Esophagus muscularis mucosa (tissue), 4 donors: ENCODE measurements at places on chromosomes 5 and 9. TPM values are rescaled to one million over a fixed set of nuclear protein-coding genes. Genes with fewer than 3 reads are reported as not detected.

- no peak for DNase-seq
These were observed 579.1 kb downstream of the SLCO4C1 start for GRCh38 chr5:101716941-101717340.

CARTPT gene
- total RNA-seq: 7.4 TPM

DNA sequence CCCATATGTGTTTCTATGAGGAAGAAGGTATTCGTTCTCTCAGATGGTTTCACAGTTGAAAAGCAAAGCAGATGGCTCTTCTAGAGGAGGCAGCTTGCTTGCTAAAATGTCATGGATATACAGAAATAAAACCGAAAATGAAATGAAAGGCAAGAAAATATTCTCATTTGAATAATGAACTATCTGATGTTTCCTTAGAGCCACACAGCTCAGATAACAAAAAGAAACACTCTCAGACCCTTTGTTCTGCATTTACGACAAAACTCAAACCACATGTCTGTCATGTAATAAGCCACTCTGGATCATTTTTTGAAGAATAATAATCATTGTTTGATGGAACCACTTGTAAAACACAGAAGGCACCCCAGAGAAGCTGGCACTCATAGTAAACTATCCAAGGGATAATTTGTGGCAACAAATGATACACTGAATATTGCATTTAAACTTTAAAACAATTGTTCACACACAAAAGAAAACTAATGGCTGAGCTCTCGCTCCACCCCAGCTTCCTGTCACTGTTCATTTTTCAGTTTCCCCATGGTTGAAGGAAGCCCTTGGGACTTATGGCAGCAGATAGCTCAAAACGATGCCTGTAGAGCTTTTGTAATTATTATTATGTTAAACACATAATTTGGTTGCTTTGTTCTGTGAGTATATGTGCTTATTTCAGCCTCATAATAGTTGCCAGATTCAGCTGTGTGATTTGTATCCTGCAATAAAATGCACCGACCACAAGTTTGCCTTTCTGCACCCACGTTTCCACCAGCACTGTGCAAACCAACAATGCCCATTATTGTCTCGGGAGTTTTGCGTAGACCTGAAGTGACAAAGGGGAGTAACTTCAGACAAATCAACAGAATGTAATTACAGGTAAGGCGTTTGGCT, 256.0 kb downstream of the TMEM167A start:
- DNase-seq: no peak

DNA sequence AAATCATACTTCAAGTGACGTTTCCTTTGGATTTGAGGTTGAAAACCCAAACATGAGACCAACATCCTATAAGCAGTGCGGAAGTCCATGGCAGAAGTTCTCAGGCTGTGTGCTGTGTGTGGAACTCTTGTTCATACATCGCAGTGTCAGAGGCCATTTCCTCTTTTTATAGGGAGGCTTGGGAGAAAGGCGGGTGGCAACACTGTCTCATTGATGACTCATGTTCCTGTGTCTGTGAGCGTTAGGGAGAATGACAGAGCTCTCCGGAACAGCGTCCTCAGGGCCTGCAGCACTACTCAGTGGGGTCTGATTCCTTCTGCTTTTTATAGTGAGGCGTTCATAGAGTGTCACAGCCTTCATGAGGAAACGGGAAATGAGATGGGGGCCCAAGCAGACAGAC, 98.8 kb upstream of the BASP1 start:
- no peak for DNase-seq

DNA sequence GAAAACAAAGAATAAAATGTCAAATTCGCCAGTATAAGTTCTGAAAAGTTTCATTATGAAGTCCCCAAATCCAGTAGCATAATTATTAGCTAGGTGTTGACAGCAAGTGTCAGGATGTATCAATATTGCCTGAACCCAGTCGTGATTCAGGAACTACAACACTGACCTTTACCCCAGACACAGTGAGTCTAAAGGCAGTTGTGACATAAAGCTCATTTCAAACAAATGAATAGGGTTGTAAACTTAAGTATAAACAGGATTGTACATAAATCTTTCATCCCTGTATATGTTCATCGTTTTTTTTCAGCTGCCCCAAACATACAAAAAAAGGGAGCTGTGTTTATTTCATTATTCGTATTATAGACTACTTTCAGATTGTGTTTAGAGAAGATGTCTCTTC, 385.7 kb downstream of the PLK2 start:
- DNase-seq: no peak

GRPEL2 gene
- 9.1 TPM for total RNA-seq

DNA sequence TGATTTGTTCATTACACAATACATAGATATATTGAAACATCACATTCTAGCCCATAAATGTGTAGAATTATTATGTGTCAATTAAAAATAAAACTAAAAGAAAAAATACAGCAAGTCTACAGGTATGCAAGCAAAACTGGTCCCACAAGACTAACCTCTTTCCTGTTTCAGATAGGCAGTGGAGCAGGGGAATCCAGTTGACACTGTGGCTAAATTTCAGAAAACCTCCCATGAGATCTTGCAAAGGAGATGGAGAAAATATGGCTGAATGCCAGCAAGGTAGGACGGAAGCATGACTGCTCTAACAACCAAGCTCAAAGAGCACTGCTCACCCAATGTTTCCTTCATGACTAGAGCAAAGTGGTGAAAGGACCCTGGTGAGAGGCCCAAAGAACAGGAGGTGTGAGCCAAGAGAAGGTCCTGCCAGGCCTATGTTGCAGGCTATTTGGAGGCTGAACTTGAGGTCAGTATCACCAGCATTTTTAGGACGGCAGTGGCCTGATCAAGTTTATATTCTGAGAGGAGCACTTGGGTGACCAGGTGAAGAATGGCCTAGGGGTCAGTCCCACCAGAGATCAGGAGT, 1.1 kb upstream of the SH3TC2 start:
- DNase-seq: peak; percentile 81

DNA sequence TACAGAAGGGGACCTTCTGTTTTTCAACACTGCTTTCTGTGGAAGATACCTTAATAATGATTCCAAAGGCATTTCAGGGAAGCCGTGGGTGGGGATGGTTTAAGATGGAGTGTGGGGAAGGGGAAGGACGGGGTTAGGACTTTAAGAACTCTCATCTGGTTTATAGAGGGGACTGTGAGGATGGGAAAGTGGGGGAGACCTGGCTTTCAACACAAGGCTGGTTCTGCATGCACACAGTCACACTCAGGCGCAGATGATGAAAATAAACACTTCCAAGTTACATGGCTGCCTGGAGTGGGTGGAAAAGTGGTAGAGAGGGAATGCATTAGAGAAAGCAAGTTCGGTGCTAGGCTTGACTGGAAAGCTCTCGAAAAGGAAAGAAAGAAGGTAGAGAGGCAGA, 4.9 kb downstream of the MSANTD3 start:
- DNase-seq: no peak

ARL10 gene
- total RNA-seq: 8.1 TPM

DND1 gene
- total RNA-seq: not detected

- DNase-seq: no peak
These were observed 15.7 kb downstream of the TTC23L start for GRCh38 chr5:34854459-34855174.

DNA sequence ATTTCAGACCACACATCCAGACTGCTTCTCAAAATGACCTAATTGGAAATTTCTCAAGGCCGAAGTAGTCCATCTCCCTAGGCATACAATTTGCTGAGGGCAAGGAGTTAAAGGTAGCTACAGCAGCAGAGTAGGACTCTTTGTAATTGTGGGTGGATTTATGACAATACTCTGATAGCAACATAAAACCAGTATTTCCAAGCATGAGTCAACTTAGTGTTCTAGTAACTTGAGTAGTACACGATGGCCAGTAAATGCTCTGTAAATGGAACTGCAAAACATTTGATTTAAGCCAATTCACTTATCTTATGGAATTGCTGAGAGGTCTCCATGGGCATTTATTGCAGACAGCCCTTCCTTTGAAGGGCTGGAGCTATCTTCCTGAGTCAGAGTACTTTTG, 352.2 kb downstream of the PLK2 start:
- no peak for DNase-seq

GRCh38 chr5:113692466-113692865, 179.0 kb downstream of the YTHDC2 start:
- DNase-seq: no peak

SMARCA2 gene
- total RNA-seq: 76.7 TPM

DNA sequence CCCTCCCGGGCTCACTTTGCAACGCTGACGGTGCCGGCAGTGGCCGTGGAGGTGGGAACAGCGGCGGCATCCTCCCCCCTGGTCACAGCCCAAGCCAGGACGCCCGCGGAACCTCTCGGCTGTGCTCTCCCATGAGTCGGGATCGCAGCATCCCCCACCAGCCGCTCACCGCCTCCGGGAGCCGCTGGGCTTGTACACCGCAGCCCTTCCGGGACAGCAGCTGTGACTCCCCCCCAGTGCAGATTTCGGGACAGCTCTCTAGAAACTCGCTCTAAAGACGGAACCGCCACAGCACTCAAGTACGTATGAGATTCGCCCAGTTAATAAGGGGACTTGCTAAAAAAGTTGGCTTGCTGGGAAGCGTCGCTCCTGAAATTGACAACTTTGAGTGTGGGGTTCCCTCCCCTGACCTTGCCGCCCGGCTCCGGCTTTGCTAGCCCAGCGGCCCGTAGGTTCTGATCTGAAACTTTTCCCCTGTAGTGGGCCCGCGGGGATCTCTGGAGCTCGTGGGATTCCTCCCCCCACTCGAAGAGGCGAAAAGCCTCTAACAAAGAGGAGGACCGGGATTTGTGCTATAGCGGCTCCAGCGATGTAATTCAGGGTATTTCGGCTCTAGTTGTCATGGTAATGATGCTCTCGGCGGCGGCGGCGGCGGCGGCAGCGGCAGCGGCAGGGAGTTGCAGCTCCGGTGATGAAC, 572 bp downstream of the NR4A3 start:
- peak; percentile 92 for DNase-seq

EMB gene
- 7.2 TPM for total RNA-seq

IL4 gene
- total RNA-seq: not detected

- DNase-seq: no peak
These were observed 183.6 kb downstream of the GADD45G start for GRCh38 chr9:89788434-89788833.

- DNase-seq: no peak
These were observed 20.6 kb downstream of the IFNW1 start for GRCh38 chr9:21121079-21121478.

DNA sequence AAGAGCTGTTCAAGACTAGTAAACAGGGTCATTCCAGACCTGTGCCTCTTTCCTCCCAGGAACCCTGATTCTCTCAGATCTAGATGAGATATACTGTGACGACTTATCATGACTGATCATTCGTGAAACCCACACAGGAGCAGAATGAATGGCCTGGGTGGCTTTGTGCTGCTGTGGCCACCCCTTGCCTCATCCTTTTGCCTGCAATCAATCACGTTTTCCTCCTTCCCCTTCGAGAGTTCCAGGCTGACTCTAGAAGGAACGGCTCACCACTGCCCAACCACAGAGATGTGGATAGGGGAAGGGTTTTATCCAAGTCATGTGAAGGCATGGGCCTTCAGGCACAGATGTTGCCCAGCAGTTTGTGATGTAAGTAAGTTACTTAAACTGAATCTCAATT, 5.8 kb downstream of the ANXA6 start:
- no peak for DNase-seq

- no peak for DNase-seq
These were observed 75.0 kb downstream of the STK10 start for GRCh38 chr5:172113036-172113435.

- DNase-seq: no peak
These were observed 10.3 kb upstream of the GLE1 start for GRCh38 chr9:128494108-128494745.

SEMA5A gene
- 2.7 TPM for total RNA-seq

- DNase-seq: no peak
These were observed 84.7 kb downstream of the TTC39B start for GRCh38 chr9:15222313-15222712.

DNA sequence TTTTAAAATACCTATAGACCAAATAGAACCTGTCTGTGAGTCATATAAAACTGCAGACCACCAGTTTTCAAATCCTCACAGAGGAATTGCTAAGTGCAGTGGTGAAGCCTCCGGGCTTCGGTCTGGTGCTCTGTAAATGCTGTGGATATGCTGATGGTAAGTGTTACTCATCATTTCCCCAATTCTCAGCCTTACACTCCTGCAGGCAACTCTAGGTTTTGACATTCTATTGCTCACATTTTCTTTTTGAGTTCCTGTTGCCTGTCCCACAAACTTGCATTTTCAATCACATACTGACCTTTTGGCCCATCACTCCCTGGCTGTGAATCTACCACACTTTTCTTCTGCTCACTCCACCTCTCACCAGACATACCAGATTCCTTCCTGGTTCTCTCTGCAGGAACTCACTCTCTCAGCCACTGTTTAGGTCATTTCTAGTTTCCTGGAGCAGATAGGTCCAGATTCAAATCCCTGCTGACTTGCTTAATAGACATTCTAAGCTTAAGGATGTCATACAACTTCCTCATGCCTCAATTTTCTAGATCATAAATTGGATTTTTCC, 192.9 kb downstream of the RAB3C start:
- no peak for DNase-seq

DNA sequence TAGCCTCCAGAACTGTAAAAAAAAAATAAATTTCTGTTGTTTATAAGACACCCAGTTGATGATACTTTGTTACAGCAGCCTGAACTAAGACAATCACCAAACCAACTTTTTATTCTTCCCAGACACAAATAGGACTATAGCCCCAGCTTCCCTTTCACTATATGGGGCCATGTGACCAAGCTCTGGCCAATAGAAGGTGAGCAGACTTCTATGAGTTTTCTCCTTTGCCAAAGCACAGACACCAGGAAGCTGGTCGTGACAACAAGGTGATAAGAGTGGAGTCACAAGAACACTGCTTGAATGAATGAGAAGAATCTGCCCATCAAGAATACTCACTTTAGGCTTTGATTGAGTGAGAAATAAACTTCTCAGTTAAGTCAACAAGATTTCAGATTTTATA, 217.7 kb downstream of the DEPDC1B start:
- DNase-seq: no peak
